ENCODE measurements at places on chromosomes 2 and 18.

DNA sequence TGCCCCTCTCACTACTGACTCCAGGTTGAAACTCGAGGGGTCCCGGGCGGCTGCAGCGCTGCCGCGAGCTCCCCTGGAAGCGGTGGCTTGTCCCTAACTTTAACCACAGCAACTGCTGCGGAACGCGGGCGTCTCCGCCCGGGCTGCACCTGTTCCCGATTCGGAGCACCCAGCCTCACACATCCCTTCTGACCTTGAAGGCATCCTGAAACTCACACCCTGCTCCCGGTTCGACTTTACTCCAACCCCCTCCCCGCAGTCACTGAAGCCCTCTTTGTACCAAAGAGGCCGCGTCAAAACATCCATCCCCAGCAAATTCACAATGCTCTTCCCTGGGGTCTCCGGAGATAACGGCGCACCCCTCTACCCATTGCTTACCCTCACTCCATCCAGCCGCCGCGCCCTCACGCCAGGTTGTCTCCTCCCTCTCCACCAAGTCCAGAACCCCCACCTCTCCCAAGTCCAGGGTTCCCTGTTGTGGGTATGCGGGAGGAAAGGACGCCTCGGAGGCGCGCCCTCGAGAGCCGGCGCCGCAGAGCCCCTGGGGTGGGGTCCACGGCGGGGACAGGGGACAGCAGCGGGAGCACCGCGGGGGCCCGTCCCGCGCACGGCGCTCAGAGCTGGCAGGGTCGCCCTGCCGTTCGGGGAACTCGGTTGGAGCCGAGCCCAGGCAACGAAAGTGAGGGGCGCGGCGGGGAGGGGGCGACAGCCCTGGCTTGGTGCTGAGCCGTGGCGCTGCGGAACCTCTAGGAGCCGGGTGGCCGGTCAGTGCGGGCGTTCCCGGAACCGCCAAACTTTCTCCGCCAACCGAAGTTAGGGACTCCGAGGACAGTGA lies 934 bp downstream of the MYO5B start:
- DNase-seq, result no peak

GRCh38 chr18:26928670-26929313 lies 63.3 kb upstream of the AQP4 start:
- DNase-seq, result no peak

- DNase-seq, result no peak
Measured at GRCh38 chr2:211175956-211176355, 619.6 kb downstream of the CPS1 start.

- no peak for DNase-seq
Measured at GRCh38 chr2:127047716-127048617, 59.0 kb downstream of the BIN1 start.

DNA sequence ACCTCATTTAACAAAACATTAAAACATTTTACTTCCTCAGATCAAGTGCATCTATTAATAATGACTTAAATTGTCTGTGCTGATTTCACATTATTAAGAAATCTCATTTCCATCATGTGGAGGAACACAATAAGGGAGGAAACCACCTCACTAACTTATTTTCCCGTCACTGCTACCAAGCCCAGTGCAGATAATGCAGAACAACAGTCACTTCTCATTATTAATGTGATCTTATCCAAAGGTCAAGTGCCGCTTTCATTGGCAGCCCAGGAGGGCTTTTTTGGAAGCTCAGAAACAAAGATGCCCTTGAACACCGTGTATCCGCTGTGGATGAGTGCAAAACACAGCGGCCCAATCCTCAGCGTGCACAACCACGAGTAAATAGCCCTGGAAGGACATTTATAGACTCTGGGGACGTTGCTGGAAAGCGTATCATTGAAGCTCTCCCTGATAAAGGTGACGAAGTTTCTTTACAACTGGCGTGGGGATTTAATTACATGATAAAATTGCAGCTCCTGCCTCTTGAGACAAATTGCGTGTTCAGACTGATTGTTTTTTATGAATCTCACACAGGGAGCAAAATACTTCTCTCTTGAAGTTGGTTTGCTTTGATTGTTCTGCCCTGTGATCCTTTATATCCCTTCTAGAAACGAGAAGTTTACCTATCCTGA lies 13.2 kb downstream of the ASB18 start:
- no peak for DNase-seq

GRCh38 chr2:62176801-62177200 lies 19.1 kb upstream of the B3GNT2 start:
- DNase-seq, result no peak

DNA sequence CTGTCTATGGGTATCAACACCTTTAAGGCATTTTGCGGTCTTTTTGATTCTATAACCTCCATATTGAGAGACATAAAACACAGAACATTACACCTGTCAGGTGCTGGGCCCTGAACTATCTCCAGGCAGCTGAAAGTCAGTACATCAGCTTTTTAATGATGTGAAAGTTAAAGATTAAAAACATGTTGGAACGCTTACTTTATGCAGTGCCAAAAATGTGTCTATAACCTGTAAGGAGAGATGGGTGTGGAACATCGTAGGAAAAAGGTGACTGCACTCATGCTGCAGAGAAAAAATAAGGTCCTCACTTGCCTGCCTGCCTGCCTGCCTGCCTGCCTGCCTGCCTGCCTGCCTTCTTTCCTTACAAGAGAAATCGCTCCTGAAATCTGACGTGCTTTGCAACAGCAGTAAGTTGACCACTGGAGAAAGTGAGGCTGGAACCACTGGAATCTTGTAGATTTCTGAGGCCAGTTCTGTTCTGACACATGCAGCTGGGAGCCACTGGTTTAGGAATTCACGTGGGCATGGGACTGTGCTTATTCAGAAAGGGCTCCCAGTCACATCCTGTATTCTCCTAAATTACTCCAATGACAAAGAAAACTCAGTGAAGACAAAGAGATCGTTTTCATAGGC lies 34.1 kb downstream of the BCL11A start:
- DNase-seq, result no peak

DNA sequence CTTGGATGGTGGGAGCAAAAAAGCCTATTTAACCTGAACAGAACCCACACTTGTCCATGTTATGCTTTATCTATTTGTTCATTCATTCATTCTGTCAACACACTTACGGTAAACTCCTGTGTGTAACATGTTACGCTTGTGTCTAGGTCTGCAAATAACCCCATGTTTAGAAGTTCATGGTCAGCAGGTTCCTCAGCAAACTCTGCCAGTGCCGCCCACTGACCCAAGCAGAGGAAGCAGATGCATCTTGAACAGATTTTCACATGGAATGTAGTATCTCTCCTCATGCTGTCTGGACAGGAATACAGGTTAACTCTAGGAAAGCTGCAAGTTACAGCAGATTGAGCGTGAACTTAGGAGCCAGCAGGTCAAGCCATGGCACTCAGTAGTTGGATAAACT lies 213.7 kb upstream of the COPS8 start:
- DNase-seq, result no peak

- DNase-seq, result no peak
Measured at GRCh38 chr2:217434180-217434975, 568.4 kb downstream of the TNS1 start.

GRCh38 chr18:4196351-4196750 lies 258.8 kb downstream of the DLGAP1 start:
- no peak for DNase-seq

- no peak for DNase-seq
Measured at GRCh38 chr2:172101821-172102390, 794 bp downstream of the DLX2 start.

DNA sequence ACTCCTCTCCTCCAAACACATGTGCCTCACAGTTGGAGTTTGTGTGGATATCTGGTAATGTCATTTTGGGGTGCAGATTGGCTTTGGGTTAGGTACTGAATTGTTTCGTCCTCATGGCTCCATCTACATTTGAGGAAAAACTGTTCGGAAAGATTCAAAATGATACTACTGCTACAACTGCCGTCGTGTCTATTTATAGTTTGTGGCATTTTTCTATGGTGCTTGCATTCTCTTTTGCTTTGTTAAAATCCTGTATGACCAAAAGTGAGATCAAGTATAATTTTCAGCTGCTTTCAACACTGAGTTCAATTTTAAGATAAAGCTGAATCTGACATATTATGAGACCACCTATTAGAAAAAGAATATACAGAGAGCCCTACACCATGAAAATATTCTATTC lies 176.3 kb upstream of the DSEL start:
- DNase-seq, result no peak

- DNase-seq, result no peak
Measured at GRCh38 chr18:6376433-6377229, 38.1 kb downstream of the L3MBTL4 start.

GRCh38 chr2:79622508-79622907 lies 109.7 kb downstream of the CTNNA2 start:
- no peak for DNase-seq
